BJ (cell line): ENCODE measurements at places on chromosomes 3 and 15.

- no peak for DNase-seq
These were observed 98.6 kb downstream of the MYRIP start for GRCh38 chr3:39907981-39908380.

DNA sequence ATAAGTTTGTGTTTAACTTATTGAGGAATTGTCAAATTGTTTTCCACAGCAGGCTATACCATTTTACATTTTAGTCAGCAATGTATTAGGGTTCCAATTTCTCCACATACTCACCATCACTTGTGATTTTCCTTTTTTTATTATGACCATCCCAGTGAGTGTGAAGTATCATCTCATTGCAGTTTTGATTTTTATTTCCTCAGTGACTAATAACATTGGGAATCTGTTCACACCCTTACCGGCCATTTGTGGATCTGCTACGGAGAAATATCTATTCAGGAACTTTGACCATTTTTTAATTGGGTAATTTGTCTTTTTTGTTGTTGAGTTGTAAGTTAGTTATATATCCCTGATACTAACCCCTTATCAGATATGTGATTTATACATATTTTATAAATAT lies 54.8 kb upstream of the LMCD1 start:
- DNase-seq: no peak

DNA sequence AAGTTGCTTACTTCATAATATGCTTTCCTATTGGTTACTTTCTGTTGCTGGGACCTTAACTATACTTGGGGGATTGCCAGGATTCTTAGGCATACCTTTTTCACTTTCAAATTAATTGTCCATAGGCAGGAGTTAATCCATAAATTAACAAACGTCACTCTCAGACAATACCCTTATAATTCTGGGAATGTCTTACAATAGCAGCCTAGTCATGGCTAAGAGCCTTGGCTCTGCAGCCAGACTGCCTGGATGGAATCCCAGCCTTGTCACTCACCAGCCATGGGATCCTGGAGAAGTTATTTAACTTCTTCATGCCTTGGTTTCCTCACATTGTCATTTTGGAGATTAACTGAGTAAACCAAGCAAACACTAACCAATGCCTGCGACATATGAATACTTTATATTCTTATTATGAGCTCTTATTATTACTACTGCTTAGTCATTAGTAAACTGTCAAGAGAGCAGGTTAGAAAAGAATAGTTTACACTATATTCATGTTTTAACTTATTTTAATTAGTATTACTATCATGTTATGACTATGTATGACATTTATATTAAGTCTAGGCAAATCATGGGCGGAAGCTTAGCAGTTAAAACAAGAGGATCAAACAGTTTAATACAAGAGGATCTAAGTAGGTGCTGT lies 29.0 kb downstream of the GYG1 start:
- DNase-seq: no peak

- DNase-seq: no peak
These were observed 82.8 kb downstream of the FAIM start for GRCh38 chr3:138691351-138691750.

- DNase-seq: no peak
These were observed 50.4 kb downstream of the DNAH1 start for GRCh38 chr3:52366527-52366926.

DNA sequence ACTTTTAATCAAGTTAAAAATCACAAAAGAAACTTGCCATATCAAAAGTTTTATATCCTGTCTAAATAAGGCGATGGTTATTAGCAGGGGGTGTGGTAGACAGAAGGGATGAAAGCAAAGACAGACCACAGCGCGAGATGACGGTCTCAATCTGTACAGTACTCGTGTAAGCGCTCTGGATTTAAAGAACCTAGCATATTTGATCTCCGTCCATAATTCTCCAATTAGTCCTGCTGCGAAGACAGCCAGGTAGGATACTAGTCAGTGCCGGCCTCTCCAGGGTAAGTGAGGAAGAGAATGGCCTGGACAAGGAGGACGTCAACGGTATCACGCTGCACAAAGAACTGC lies 701 bp downstream of the SGO1 start:
- DNase-seq: no peak

- no peak for DNase-seq
These were observed 407.0 kb downstream of the GAP43 start for GRCh38 chr3:116030131-116030850.
